ENCODE measurements at places on chromosomes 16 and 17. TPM values are rescaled to one million over a fixed set of nuclear protein-coding genes. Genes with fewer than 3 reads are reported as not detected.

GRCh38 chr17:5416901-5417300, 2.6 kb downstream of the NUP88 start:
- no peak for DNase-seq

The ADORA2B gene
- 5.4 TPM for total RNA-seq

The PIMREG gene
- not detected for total RNA-seq

- DNase-seq = no peak
These were observed 75.5 kb upstream of the CLEC3A start for GRCh38 chr16:77946823-77947222.

DNA sequence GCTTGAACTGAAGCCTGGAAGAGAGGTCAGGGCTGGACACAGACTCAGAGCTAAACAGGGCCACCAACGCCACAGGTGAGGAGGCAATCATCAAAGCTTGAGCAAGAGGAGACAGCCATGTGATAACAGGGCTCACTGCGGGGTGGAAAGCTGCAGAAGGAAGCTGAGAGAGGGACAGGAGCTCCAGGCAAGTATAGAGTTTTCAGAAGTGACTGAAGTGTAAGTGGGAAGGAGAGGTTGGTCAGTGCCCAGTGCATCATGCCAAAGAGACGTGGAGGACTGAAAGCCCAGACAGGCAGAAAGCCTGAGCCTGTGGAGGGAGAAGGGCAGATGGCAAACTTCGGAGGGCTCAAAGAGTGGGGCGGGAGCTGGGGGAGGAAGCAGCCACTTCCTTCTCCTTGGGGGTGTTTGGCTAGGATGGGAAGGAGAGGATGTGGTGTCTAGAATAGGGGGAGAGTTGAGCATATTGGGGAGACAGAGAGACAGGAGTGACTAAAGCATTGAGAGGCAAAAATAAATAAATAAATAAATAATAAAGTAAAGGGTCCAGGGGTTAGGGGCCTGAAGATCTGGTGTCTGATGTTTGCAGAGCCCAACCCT, 2.6 kb downstream of the KIFC3 start:
- DNase-seq = no peak

GRCh38 chr17:8376271-8377067, at the start of gene KRABD2:
Gene KRABD2 (minus strand): TSS chr17:8376704.
- peak; percentile 93 for DNase-seq

DNA sequence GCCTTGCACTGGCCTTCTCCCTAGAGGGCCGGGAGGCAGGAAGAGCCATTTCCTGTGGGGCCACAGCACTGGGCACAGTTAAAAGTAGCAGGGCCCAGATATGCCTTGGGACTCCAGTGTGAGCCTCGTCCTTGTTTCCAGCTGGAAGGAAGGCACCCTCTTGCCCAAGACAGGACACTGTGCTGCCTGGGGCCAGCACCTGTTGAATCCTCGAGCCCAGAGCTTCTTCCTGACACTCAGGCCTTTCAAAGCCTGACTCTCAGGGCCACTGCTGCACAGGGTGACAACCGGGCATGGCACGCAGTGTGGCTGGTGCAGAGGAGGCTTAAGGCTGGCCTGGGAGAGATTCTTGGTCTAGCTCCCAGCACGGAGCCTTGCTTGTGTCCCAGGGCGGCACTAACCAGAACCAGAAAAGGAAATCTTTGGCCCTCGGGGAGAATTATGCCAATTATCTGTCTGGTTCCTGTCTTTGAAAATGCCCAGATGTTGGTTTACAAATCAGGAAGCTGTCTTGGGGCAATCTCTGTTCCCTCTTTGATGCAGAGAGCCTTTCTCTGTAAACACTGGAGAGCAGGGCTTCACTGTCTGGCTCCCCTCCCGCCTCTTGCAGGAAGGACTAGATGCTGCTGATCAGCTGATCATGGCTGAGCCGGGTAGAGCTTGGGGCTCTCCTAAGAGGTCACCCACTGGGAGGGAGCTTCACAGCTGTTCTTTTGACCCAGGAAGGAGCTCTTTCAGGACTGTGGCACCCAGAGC, 11.1 kb downstream of the LDHD start:
- DNase-seq = peak; percentile 97

GRCh38 chr17:7673239-7673638, 14.1 kb downstream of the TP53 start:
- no peak for DNase-seq

- no peak for DNase-seq
These were observed 54.1 kb downstream of the TNFRSF13B start for GRCh38 chr17:16917671-16918394.

DNA sequence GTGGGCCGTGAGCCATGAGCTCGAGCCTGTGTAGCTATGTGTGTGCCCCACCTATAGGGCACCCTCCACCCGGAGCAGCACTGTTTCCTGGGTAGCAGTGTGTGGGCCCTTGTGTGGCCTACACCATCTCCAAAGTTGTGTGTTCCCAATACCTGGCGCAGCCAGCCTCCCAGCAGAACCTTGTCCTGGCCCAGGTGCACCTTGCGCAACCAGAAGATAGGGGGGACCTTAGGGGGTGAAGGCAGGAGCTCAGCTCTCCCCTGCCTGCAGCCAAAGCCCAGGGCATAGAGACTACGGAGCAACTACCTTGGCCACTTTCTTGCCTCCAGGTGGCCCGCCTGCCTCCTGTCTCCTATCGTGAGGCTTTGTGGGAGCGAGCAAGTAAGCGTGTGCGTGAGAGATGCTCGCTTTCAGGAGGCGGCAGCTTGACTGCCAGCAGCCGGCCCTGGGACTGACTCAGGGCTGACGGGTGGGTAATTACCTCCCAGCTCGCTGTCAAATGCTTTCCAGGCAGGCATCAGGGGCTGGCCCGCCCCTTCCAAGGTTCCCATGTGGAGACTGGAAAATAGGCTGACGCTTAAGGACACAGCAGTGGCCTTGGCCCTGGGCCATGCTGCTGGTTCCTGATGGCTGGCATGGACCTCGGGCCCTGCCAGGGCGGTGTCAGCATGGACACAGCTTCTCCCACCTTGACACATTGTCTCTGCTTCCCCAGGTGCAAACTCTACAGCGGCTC, 19.0 kb downstream of the TRAF7 start:
- DNase-seq = no peak

DNA sequence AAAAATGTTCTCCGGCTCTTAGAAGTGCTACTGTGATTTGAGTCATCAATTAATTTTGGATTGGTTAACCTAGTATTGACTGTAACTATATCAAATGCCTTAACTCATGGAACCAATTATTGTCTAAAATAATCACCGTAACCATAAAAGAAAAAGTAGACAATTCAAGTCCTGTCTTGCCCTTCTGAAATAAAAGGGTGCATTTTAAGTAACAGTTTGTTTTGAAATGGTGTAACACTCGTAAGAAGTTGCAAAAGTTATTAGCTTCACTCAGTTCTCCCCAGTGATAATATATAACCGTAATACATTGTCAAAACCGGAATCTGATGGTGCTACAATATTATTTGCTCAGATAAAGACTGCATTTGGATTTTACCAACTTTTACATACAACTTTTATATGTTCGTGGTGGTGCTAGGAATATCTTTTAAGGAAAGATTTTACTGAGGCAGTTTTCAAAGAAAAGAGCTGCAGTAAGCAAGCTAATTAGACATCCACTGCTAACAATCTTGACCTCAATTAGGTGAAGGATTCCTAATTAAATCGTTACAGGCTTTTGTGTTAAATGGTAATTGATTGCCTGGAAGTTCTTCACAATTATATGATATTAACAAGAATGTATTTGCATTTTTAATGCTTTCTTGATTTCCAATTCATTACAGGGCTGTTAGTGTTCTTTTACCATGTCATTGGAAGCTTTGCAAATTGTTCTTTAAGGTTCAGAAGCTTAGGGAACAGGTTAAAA, 413.1 kb upstream of the MON1B start:
- no peak for DNase-seq

GRCh38 chr16:88588754-88589153, 18.6 kb downstream of the ZC3H18 start:
- no peak for DNase-seq

DNA sequence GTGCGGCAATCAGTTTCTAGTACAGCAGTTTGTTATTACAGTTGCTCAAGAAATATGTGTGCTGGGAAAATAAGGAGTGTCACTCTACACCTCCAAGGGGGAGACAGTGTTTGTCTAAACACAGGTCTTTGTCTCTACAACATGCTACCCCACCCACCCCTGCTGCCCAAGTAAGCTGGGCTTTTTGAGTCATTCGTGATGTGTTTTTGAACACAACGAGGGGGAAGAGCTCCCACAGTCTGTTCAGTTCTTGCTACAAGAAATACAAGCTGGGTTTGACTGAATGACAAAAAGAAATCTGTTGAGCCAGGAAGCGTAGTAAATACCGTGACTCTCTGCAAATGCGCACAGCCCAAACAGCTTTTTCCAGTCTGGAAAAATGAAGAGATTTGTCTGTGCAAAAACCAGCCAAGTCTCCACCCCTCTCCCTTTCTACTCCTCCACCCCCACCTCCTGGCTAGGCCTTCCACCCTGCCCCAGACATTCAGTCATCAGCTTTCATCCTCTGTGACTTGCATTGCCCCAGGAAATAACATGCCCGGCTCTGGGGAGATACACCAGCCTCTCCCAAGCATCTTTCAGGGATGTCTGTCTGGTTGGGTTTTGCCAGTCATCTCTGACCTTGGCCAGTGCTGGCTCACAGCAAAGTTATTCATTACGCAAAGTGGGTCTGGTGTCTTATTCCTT, 25.7 kb downstream of the CHD9 start:
- peak; percentile 88 for DNase-seq

The KRTAP9-7 gene
- not detected for total RNA-seq

The RNF157 gene
- 4.8 TPM for total RNA-seq

The CDH3 gene
- 2.4 TPM for total RNA-seq

The HSF4 gene
- total RNA-seq = 109 TPM

The GPRC5C gene
- 13.0 TPM for total RNA-seq

- DNase-seq = no peak
These were observed 13.0 kb downstream of the TLE7 start for GRCh38 chr16:71428883-71429282.

The PRSS33 gene
- total RNA-seq = not detected

The RFFL gene
- 16.5 TPM for total RNA-seq

DNA sequence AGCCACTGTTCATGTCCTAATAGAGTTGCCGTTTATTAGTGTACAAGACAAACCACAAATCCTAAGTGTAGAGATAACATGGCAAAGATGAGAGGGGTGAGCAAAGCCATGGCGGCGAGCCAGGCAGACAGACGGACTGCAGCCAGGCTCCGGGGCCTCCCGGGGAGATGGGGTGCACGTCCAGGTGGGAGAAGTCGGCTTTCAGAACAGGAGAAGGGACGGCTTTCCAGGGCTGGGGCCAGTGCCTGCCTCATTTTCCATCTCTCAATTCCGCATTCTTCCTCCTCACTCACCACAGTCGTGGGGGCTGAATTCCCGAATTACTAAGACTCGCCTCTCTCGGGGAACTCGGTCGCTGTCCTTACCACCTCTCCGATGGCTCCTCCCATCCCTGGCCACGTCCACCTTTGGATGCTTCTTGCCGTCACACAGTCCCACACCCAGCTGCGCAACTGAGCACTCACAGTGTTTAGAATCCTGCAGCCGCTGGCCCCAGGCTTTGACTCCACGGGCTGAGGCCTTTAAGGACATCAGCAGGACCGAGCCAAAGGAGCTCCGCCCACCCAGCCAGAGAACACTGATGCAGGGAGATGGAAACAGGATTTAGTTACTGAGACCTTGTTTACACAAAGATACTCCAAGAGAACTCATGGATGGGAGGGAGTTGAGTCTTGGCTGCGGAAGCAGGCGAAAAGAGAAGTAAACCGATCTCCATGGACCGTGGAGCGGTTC, 59.7 kb downstream of the RNF112 start:
- DNase-seq = peak; percentile 96

- DNase-seq = no peak
These were observed 18.9 kb downstream of the IKZF3 start for GRCh38 chr17:39845052-39845846.

DNA sequence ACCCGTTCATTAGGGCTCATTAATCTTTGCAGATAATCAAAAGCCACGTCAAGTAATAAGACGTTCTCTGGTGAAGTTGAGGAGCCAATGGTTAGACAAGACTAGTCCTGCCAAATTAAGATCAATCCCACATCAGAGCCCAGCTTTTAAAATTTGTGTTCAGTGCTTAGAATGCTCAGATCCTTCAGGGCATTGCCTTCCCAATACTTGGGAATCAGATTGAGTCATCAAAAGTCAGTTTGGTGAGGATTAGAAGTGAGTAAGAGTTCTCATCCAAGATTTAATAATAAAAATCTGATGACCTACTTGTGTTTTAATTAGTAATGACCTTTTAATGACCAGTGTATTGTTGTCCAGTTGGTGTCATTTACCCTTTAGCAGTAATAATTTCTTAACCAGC, 19.8 kb downstream of the MAP2K4 start:
- DNase-seq = no peak

DNA sequence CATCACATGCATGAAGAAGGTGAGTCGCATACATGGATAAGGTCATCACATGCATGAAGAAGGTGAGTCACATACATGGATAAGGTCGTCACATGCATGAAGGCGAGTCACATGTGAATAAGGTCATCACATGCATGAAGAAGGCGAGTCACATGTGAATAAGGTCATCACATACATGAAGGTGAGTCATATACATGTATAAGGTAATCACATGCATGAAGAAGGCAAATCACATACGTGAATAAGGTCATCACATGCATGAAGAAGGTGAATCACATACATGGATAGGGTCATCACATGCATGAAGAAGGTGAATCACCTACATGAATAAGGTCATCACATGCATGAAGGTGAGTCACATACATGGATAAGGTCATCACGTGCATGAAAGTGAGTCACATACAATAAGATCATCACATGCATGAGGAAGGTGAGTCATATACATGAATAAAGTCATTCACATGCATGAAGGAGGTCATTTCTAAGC, 105.1 kb upstream of the SDK2 start:
- no peak for DNase-seq

The ICAM2 gene
- 27.4 TPM for total RNA-seq
